ENCODE measurements at places on chromosomes 13 and 19.

DNA sequence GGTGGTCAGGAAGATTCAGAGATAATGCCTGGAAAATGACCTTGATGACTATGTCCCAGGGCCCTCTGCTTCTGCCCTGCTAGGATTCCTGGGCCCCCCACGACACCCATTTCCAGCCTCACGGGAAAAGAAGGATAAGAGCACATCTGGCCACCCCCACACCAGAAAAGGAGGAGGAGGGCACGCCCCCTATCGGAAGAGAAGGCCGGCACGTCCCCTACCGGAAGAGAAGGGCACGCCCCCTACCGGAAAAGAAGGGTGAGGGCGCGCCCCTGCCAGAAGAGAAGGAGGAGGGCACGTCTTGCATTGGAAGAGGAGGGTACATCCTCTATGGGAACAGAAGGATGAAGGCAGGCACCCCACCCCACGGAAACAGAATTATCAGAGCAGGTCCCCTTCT lies 84.3 kb downstream of the IER2 start:
- DNase-seq, result peak; percentile 68

DNA sequence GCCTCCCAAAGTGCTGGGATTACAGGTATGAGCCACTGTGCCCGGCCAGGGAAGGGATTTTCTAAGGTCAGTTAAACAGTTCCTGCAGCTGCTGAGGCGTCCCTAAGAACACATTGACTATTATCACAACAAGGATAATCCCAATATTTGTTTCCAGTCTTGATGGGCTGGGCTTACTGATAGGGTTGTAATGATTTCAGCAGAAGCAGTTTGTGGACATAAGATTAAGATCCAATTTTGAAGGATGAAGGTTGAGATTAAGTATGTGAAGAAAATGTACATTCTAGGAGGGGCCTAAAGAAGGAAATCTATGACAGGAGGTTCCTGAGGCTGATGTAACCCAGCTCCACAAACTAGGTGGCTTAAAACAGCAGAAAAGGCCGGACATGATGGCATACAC lies 10.7 kb upstream of the CCDC124 start:
- DNase-seq, result no peak

DNA sequence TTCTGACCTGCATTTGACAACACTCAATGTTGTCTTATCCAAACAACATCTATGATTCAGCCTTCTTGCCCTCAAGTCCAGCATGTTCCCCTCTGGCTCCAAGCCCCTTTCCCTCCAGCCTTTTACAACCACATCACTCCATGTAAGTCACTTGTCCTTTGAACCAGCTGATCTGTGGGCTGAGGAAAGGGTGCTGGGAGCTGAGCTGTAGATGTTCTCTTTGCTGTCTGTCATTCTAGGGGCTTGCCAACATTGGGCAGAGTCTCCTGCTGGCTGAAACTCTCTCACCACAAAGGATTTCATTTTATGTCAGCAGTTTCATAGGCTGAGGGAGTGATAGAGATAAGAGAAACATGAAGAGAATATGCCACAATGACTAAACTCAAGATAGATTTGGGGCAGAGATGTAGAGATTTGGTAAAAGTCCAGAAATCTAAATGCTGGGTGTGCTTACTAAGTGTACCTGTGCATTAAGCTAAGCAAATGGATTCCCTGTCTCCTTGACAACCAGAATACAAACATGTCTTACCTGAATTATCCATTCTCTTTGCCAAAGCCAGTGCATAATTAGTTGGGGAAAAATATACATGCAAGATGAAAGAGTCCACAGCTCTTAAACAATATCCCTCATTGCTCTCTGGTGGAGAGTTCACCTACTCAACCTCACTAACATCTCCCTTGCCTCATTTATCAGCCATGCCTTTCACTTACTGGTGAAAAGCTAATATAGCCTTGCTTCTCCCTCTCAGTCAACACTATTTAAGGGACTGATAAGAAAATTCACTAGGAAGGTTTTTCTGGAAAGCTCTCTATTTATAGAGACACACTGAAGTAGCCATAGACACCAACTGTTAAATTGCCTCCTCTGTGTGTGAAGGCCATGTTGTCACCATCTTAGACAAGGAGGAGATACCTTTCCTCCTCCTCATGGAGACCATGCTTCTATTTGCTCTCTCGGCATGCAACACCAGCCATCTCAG lies 175.5 kb upstream of the SERP2 start:
- peak; percentile 37 for DNase-seq

GRCh38 chr19:2922987-2923386 lies 21.8 kb downstream of the ZNF77 start:
- no peak for DNase-seq

DNA sequence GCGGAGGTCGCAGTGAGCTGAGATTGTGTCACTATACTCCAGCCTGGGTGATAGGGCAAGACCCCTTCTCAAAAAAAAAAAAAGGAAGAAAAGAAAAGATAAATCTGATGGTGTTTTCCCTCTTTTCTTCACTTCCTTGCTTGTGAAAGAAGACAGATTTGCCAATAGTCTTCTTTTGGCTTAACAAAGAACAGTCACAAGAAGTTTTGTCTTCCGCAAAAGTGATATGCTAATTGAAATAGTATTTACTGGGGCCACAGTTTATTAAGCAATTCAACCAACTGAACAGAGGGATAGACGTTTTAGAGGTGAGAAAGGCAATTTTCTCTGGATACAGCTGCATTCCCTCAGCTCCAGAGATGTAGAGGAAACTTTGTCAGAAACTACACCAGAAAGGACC lies 22.9 kb upstream of the PLAUR start:
- DNase-seq, result no peak

- DNase-seq, result no peak
Measured at GRCh38 chr13:59358014-59358413, 805.7 kb downstream of the DIAPH3 start.

GRCh38 chr13:37598597-37598996 lies at the start of gene POSTN:
POSTN (minus strand) TSS chr13:37598768; CDS start chr13:37598726, 42 bp downstream.
- no peak for DNase-seq

DNA sequence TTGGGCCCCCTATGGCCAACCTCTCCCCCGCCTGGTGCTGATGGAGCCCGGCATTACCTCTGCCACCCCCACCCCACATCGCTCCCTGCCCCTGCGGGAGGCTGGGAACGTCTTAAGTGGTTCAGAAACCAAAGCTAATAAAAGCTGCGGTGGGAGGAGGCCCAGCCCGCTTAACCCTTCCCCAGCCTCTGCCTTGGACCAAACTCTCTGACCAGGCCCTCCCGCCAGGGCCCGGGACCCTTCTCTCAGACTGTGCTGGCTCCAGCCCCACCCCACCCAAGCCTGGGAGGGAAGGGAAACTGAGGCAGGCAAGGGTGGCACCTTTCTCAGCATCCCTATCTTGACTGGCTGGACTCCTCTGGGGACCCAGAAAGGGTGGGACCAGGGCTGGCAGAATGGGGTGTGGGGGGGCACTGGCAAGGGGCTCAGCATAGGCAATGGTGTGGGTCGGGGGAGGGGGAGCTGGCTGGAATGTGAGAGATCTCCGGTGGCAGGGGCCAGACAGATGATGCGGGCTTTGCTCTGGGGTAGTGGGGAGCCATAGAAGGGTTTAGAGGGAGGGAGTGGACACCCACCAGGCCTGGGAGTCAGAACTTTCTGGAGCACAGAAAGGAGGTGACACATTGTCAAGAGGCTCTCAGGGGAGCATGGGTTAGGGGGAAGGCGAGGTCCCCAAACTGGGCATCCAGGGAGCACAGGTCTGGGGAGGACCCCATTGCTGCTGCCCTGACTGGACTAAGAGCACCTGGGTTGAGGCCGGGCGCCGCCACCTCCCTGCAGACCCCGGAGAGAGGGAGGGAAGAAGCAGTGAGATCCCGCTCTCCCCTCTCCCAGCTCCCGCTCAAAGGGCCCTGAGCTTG lies 21.9 kb downstream of the SMIM24 start:
- no peak for DNase-seq

DNA sequence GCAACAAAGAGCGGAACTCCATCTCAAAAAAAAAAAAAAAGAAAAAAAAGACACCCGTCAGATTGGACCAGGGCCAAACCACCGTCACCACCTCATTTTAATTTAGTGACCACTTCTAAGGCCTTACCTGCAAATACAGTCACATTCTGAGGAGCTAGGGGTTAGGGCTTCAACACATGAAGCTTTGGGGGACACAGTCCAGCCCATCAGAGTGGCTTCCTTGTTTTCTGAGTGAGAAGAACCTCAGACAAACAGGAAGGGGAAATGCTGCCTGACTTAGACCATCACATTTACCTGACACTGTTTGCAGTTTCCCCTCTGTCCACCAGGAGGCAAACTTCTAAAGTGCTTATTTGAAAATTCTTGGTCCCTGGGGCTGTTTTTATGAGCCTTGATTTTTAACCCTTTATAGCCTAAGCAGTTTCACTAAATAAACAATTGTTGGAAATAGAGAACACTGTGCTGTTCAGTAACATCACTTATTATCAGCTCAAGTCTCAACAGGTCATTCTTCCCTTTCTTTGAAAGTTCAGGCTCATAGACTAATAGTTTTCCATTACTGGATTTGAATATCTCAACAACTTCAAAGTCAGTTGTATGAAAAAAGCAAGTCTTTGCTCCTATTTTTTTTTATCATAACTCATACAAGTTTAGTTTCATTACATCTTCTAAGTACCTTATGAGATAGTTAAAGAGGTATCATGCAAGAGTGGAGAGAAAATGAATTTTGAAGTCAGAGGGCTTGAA lies 74.9 kb upstream of the WASF3 start:
- peak; percentile 69 for DNase-seq

DNA sequence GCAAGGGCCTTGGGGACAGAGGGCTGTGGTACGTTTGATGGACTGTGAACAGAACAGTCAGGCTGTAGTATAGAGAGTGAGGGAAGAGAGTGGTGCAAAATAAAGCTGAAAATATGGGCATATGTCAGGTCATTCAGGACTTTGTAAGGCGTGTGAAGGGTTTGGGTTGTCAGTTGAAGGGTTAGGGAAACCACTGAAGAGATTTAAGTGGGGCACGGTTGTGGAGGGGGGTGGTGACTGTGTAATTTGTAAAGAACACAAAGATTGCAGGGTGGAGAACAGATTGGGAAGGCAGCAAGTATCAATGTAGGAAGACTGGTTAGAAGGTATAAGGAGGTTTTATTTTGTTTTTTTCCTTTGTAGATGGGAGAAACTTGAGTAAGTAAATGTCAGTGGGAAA lies 349.8 kb downstream of the DLEU7 start:
- no peak for DNase-seq

DNA sequence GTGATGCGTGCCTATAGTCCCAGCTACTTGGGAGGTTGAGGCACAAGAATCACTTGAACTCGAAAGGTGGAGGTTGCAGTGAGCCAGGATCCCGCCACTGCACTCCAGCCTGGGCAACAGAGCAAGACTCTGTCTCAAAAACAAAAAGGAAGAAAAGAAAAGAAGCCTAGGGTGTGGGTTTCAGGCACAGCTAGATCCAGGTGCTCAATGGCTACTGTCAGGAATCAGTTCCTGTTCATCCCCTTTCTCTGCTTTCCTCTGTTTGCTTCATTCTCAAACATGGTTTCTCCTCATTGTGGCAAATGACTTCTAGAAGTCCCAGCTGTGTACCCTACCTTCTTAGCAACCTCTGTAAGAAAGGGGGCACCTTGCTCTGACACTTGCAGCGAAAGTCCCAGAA lies 5.9 kb downstream of the CBLC start:
- DNase-seq, result no peak

GRCh38 chr19:4278419-4279266 lies at the start of gene SHD:
SHD (plus strand) TSS chr19:4279266; CDS start chr19:4280064, 798 bp downstream.
- no peak for DNase-seq

DNA sequence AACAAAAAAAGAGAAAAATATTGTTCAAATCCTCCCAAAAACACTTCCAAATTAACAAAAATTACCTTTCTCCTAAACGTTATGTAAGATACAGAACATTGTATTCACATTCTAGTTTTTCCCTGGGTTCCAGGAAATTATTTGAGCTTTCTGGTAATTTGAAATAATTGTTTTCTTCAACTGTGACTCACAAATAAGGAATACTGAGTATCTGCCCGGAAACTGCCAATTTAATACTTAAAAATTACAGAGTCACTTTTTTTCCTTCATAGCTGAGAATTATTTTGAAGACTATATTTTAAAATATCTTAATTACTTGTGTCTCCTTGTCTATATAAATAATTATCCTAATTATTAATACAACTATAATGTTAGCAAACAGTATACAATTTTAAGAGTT lies 709.0 kb upstream of the ARGLU1 start:
- DNase-seq, result no peak

DNA sequence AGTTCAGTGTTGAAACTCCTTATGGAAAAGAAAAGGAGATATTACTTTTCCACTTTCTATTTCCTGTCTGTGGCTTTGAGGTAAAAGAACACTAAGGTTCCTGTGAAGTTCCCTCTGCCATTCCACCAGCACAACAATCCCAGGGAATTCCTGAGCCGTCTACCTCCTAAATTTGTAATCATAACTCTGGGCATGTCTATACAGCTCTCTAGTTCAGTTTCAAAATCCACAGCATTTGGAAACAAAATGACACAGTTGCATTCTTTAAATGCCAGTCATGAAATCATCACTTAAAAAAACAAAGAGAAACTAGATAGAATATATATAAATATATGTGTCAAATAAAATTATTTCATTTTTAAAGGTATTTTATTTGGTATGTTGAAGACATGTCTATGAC lies 9.0 kb upstream of the THSD1 start:
- DNase-seq, result no peak

DNA sequence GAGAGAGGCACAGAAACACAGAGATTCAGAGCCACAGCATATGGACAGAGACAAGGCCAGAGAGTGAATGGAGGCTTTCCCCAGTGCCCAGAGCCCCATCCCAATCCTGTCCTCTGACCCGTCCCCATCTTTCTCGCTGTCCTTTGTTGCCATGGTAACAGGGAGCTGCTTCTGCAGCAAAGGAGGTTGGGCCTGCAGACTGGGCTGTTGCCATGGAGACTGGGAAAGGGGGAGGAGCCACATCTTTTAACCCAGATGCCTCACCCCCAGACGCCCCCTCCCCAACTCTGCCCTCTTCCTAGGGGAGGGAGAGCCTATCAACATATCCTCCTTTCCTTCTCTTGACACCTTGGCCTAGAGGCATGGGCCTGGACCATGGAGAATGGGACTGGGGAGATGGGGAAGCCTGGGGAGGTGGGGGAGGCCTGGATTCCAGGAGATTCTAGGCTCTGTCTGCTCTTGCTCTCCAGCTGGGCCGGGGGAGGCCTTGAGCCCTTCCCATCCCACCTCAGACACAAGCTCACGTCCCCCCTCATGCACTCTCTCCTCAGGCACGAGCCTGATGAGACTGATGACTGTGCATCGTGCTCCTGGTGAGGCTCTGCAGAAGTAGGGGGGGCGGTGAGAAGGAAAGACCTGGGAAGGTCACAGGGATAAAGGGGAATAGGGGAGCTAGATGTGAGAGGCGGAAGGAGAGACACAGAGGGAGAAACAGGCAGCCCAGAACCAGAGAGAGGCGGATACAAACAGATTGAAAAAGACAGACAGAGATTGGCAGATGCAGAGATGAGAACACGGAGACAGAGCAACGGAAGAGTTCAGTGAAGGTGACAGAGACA lies 2.1 kb upstream of the ATP1A3 start:
- DNase-seq, result no peak

DNA sequence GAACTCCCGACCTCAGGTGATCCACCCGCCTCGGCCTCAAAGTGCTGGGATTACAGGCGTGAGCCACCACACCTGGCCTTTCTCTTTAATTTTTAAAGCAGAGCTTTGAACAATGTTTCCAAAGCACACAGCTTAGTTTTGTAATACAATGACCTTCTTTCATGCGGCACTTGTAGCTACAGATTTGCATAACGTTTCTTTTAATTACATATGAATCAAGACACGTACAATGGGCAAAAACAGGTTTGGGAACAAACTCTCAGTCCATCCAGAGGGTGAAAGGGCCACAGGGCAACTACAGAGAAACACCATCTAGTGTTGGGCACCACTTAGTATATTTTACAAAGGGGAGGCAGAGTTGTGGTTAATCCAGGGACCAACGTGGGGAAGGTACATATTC lies 19.0 kb upstream of the S1PR4 start:
- no peak for DNase-seq
